ENCODE measurements at places on chromosomes 5 and 9.

DNA sequence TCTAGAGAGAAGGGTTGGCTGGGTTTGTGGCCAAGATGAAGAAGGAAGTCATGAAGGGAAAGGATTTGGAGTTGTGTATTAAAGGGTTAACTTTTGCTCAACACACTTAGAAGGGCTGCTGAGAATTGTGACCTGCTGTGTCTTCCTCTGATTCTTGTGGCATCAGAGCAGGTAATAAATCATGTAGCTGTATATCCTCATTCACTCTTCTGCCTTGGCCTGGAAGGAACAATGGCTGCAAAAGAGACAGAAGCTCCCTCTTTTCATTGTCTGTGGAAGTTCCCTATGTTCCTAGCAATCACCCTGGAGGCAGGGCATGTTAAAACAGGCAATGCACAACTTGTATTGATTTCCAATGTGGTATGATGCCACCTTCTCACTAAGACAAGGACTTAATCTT lies 159.1 kb downstream of the LRRC70 start:
- no peak for DNase-seq

GRCh38 chr9:76405868-76406267 lies 11.6 kb upstream of the RFK start:
- no peak for DNase-seq

DNA sequence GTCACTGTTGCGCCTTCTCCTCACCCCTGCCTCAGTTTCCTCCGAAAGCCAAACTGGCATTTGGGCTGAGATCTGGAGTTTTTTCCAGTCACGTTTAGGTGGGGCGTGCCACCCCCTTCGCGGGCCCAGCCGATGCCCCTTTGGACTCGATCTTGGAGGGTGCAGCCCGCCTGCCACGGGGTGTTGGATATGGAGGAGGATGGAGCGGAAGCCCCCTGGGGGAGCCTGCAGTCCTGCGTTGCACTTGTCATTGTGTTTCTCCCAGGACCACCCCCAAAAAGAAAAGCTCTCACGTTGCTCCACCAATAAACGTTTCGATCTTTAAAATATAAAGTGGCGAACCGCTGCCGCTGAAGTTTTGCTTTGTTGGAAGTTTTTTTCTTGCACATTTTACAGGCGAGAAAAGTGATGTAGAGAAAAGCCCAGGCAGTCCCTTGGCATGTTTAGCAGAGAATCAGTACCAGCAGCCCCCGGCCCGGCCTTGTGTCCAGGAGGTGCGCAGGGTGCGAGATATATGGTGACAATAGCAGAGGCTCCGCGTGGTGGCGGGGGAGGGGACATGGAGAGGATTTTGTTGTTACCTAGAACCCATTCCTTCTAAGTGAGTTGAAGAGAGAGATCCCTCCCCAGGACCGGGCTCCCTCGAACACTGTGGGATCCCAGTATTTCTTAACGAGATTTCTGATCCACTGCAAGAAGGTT lies 681 bp downstream of the F2R start:
- no peak for DNase-seq

- DNase-seq = no peak
Measured at GRCh38 chr9:115456515-115456914, 338.6 kb upstream of the TNC start.

GRCh38 chr9:526904-527591 lies 312.4 kb downstream of the DOCK8 start:
- DNase-seq = no peak

DNA sequence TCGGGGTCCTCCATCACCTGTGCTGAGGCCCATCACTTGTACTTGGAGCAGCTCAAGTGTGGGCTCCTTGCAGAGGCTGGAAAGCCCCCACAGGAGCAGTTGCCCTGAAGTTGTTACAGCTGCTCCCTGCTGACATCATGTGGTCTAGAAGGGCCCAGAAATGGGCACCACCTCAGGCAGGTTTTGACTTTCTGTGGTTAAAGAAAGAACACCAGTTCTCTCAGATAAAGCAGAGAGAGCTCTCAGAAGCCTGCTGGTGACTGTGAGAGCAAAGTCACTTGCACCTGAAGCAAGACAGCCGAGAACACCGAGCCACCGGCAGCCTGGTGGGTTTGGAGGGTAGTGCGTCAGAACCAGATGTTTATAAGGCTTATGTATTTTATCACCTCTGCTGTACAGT lies 70.4 kb downstream of the MVB12B start:
- no peak for DNase-seq

DNA sequence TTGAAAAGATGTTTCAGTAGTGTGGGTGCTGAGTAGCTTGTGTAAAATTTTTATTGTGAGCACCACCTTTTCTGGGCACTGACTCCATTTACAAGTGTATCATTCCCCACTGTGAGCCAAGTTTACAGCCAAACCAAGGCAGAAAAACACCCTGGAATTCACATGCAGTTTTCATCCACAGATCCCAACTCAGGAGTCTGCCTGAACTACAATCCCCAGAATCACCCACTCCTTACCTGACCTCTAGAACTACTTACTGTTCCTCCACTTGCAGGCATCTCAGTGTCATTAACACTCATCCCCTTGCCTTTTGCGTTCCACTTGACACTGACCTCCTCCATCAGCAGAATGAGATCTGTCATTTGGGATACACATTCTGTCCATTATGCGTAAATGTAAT lies 2042.6 kb upstream of the CDH6 start:
- no peak for DNase-seq

All from SW480 (cell line).